Stimulated activated CD4-positive, alpha-beta T cell treated with anti-CD3 and anti-CD28 coated beads, Interleukin-15, amount 100 ng/mL, for 1 hour (primary cell): ENCODE measurements at places on chromosomes 7 and 10.

- no peak for DNase-seq
Observed at GRCh38 chr7:148624735-148625134, 34.2 kb downstream of the C7orf33 start.

GRCh38 chr10:14612873-14613587 lies 161.7 kb downstream of the FAM107B start:
- DNase-seq = no peak

- no peak for DNase-seq
Observed at GRCh38 chr10:96512524-96513304, 1.0 kb downstream of the TLL2 start.

- DNase-seq = no peak
Observed at GRCh38 chr10:98107644-98108430, 26.6 kb upstream of the R3HCC1L start.

DNA sequence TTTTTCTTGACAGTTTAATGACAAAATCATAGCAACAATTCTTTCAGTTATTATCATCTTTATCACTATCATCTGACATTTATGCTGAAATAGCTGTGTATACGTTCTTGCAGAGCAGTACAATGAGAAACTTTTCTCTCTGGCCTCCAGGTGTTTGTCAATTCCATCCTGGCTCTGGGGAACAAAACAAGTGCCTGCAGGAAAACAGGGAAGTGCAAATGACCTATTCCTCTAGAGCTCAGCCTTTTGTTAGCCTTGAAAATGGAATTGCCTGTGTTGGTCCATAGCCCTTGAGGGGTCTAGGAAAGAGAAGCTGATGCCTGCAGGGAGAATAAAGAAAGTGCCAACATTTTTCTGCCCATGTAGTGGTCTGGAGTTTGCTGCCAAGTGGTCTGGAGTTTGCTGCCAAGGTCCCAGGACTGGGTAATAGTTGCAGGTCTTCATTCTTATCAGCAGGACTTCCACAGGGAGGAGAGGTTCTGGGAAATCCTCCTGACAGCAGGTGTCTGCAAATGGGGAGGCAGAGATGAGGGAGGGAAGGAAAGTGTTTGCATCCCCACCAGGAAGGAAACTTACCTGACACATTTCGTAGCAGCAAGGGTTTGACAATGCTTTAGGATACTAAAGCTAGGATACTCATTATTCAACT lies 10.1 kb upstream of the CSTF2T start:
- no peak for DNase-seq

GRCh38 chr10:89079961-89080360 lies 89.4 kb downstream of the FAS start:
- no peak for DNase-seq

- DNase-seq = no peak
Observed at GRCh38 chr10:12957081-12957480, 44.4 kb downstream of the CCDC3 start.

DNA sequence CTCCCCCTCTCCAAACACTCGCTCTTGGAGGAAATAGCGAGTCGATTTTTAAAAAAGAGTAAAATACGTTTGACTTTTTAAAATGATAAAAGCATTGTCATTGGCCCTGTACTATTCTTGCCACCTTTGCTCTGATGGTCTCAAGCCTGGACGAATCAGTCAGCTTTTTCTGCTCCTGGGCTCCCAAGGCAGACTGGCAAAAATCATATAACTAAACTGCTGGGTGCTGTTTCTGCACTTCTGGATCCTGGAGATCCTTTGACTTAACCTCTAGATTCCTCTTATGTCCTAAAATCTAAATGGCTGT lies 1.8 kb downstream of the TPST1 start:
- DNase-seq = no peak

DNA sequence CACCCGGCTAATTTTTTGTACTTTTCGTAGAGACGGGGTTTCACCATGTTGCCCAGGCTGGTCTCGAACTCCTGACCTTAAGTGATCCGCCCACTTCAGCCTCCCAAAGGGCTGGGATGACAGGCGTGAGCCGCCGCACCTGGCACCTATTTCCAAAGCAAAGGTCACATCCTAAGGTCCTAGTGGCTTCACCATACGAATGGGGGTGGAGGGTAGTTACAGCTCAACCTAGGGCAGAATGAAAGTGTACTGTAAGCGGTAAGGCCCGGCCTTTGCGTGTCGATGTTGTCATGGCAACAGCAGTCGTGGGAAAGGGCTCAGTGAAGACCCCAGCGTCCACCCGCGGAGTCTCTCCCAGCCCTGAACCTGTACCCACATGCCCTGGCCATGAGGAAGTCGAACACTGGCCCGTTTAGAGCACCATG lies 1.6 kb upstream of the COX19 start:
- DNase-seq = no peak

DNA sequence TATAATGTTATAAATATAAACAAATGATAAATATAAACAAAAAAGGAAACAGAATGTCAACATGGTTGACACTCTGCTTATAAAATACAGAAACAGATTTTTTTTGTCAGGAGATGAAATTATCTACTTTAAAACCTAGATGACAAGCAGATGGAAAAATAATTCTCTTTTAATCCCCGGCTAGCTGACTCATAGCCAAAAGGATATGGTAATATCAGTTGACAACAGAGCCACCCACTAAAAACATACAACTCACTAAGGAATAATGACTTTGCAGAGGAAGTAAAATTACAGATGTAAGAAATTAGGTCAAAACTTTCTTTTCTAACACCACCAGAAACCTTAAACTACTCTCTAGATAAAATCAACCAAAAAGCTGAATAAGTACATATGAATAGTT lies 131.1 kb upstream of the ABCB5 start:
- DNase-seq = no peak

GRCh38 chr10:21732067-21732772 lies 198.2 kb downstream of the MLLT10 start:
- no peak for DNase-seq

GRCh38 chr10:74034301-74034700 lies 36.4 kb downstream of the VCL start:
- DNase-seq = no peak

GRCh38 chr7:148515237-148515636 lies 75.3 kb upstream of the C7orf33 start:
- no peak for DNase-seq

DNA sequence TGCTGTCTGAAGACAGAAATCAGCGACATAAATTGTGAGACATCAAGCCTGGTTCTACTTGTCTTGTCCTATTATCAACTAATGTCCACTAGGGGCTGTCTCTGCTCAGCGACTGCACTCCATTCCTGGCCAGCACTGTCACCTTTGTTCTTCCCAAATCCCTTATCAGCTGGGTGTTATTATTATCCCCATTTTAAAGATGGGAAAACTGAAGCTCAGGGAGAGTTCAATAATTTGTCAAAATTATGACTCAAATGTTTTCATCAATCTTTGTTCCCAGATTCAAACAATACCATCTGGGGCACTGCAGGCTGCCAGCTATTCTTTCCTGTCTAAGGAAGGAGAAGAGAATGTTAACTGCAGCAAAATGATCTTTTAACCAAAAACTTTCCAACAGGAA lies 431.6 kb upstream of the NFE2L3 start:
- DNase-seq = no peak

- DNase-seq = no peak
Observed at GRCh38 chr7:4996696-4997222, 37.8 kb upstream of the MMD2 start.

- no peak for DNase-seq
Observed at GRCh38 chr7:44258423-44258760, 57.6 kb downstream of the YKT6 start.

- DNase-seq = no peak
Observed at GRCh38 chr10:10394933-10395658, 622.6 kb upstream of the CELF2 start.

- DNase-seq = no peak
Observed at GRCh38 chr10:91596825-91597196, 36.1 kb downstream of the PPP1R3C start.

- no peak for DNase-seq
Observed at GRCh38 chr7:138358850-138359341, 101.2 kb upstream of the TRIM24 start.

- DNase-seq = no peak
Observed at GRCh38 chr10:70323138-70323696, 39.4 kb upstream of the NPFFR1 start.

DNA sequence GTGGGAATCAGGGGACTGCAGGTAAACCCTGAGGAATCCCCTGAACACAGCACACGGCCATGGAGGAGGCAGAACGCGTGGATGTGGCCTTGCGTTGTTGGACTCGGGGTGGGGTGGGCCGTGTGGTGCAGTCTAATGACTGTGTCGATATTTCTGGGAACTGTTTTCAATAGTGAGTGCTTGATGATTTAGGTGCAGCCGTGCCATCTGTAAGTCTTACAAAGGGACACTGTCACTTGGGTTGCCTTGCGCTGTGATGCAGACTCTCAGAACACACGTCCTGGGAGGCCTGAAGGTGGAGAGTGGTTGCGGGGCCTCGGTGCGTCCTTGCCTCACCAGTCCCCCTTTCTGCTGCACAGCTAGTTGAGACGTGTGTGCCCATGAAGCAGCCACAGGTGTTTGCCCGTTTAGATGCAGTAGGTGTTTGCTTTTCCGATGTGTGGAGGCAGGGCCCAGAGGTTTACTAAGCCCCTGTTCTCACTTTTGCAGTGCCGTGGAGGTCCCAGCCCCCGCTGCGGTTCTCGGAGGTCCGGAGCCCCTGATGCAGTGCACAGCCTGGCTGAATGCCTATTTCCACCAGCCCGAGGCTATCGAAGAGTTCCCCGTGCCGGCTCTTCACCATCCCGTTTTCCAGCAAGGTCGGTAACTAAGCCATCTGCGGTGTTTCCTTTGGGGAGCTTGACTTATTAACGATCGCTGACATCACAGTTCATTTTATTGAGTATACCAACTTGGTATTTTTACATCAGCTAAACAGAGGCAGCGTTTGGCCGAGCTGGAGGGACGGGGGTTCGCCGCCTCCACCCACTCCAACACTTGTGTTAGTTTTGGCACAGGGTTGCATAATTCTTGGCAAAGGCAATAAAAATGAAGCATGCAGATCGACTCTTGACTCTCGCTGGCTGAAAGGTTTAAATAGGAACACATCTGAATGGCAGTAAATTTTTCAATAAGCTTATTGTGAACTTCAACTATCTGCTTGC lies 240.7 kb downstream of the MGMT start:
- no peak for DNase-seq

DNA sequence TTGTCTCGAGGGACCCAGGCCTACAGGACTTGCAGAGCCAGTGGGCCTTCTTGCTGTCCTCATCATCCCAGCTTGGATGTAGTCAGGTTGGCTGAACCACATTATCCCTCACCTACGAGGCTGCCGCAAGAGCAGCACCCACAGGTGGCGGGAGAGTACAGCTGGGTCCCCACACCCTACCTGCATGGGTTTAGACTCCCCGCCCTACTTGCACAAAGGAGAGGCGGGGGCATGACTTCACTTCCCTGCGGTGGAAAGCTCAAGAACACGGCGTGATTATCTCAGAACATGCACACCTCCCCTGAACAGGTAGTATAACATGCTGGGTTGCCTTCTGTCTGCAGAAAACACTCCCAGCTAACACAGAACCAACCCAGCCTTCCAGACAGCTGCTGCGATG lies 57.5 kb downstream of the CTBP2 start:
- DNase-seq = no peak

DNA sequence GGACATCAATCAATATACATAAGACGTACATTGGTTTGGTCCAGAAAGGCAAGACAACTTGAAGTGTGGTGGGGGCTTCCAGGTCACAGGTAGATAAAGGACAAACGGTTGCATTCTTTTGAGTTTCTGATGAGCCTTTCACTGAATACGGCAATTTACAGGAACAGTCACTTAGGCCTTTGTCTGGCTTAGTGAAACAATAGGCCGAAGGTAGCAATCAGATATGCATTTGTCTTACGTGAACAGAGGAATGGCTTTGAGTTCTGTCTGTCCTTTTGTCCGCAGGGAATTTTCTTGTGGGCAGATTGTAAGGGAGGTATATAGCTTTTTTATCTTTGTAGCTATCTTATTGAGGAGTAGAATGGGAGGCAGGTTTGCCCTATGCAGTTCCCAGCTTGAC lies 10.8 kb upstream of the STN1 start:
- DNase-seq = no peak

- DNase-seq = no peak
Observed at GRCh38 chr7:52764492-52765169, 270.8 kb upstream of the POM121L12 start.

DNA sequence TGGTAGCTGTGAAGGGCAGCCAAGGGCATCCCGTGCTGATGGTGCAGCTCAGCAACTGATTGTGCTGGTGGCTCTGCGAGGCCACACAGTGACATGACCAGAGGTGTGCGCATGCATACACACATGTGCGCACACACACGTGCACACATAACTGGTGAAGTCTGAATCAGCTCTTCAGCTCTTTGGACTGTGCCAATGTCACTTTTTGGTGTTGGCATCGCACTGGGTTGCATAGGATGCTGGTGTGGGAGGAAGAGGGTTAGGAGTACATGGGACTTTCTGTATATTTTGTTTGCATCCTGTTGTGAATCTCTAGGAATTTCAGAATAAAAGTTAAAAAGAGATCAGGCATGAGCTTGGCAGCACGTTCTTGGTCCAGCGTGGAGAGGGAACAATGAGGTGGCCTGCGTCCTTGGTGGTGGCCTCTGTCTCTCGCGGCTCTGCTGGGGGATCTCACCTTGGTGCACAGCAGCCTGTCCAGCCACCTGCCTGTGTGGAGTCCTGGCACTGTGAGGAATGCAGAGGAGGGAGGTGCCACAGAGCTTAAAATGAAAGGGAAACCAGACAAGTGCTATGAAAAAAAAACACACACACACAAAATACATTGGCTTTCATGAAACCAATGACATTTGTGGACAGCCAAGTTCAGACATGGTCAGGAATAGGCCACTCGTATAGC lies 124.0 kb downstream of the TRRAP start:
- DNase-seq = no peak

GRCh38 chr10:32232378-32232777 lies 114.6 kb downstream of the EPC1 start:
- DNase-seq = no peak

DNA sequence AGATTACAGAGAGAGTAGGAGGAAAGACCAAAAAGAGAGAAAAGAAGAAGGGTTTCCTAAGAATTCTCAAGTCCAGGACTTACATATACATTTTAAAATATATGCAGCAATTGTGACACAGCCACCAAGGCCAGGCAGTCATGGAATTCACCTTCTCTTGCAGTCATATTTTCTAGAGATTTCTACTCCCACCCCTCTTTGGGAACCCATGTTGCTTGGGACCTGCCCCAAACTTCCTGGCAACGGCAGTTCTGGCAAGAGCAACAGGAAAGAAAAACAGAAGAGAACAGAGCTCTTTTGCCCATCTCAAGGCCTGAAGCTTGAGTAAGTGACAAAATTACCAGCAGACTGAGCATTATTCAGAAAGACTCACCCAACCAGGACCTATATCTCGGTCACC lies 128.3 kb upstream of the ASAH2 start:
- DNase-seq = no peak

DNA sequence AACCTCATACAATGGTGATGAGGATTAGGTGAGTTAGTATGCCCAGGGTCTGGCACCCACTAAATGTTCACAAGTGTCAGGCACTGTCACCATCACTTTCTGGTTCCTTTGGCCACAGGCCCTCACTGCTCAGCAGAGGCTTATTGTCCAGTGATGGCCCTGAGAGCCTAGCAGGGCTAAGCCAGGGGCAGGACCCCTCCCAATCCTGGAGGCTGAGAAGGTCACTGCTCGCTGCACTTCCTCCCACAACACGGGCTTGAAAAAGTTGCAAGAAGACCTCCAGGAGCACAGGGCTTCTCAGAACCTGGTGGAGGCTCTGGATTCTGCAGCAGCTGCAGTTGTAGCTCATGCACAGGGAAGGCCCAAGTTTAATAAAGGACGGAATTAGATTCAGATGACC lies 48.1 kb downstream of the DRGX start:
- no peak for DNase-seq
